ENCODE measurements at places on chromosomes 12 and 14. TPM values are rescaled to one million over a fixed set of nuclear protein-coding genes. Genes with fewer than 3 reads are reported as not detected.

DNA sequence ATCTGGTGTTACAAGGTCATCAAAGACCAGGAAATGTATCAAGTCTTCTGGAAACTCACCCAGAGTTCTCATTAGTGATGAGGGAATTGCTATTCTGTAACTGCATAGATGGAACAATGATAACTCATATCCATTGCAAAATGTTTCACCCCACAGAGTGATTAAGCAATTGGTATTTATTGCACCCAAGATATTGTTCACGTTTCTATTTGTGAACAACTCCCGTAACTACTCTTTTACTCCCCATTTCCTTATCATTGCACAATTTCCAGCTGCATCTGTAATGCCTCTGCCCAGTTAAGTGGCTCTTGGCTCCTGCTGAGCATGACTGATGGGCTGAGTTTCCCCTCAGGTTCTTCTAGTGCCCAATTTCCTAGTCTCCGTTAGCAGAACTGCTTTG, 108.7 kb upstream of the PRICKLE1 start:
- DNase-seq: no peak

GRCh38 chr12:32887058-32887457, 9.5 kb downstream of the PKP2 start:
- DNase-seq: no peak

DNA sequence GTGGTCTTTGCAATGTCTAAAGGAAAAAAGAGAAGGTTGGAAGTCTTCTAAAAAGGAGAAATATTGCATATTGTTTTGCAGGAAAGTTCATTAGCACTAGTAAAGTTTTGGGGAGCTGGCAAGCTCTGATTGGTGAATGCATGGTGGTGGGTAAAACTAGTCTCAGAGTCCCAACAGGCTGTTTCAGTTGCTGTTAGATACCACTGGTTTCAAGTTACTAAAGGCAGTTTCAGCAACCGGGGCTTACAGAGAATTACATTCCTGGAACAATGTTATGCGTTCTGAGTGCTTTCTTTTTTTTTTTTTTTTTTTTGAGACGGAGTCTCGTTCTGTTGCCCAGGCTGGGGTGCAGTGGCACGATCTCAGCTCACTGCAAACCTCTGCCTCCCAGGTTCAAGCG, 208.2 kb downstream of the EPS8 start:
- DNase-seq: no peak

DNA sequence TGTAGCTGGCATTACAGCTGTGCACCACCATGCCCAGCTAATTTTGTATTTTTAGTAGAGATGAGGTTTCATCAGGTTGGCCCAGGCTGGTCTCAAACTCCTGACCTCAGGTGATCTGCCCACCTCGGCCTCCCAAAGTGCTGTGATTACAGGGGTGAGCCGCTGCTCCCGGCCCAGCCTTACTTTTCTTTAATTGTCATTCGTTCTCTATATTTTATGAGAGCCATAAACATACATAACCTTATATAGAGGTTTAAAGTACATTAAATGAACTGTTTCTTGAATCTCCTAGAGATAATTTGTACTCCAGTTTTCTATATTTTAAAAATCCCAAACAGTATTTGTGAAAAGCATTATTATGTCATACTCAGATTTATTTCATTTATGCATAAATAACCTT, 98.6 kb downstream of the SYNE2 start:
- no peak for DNase-seq

DNA sequence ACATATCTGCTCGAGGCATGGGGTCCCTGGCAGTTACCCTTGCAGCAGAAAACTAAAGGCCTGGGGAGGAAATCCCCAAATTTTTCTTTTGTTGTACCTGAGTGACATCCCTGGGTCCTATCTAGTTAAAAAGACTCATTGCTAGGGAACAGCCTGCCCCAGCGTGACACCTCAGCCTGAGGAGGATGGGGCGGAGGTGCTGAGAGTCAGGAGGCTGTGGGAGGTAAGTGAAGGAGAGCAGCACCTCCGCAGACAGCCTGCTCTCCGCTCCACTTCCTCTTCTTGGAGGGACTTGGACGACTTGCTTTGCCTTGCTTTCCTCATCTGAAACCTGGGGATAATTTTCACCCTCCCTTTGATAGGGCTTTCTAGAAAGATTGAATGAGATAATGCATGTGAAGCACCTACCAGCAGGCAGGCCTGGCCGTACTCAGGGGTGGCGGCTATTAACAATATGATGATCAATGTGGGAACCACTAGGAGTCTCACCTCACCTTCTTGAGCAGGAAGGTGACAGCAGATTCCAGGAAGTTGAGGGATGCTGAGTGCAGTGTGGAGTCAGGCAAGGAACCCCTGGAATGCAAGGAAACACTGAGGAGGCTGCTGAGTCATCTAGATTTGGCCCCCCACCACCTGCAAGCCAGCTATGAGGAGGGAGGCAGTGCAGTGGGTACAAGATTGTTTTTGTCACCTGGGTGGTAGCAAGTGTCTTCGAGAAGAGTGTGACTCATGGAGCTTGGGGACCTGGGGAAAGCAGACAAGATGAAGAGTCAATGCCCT, 23.2 kb downstream of the UBE3B start:
- DNase-seq: no peak

Gene LAG3
- total RNA-seq: not detected

GRCh38 chr12:71954083-71954778, 15.6 kb downstream of the TPH2 start:
- no peak for DNase-seq

DNA sequence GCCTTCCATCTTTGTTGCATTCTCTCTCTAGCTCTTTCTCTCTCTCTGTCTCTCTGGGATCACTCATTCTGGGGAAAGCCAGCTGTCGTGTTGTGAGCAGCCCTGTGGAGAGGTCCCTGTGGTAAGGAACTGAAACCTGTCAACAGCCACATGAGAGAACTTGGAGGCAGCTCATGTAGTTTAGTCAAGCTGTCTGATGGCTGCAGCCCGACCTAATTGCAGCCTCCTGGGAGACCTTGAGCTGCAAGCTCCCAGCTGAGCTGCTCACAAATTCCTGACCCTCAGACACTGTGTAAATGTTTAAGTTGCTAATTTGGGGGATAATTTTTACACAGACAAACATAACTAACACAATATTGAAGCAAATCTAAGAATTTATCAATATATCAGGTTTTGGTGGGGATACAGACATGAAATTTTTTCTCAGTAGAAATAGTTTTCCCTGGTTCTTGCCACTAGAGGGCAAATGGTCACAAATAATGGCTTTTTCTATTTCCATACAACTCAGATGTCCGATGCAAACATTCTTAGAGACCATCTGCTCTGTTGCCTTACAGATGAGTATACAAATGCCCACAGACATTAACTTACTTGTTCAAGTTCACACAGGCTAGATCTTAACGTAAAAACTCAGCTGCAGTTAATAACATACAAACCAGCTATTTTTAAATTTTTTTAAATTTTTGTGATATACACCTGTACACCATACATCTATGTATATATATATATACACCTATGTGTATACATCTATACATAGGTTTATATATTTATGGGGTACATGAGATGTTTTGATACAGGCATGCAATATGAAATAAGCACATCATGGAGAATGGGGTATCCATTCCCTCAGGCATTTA, 15.5 kb upstream of the KRR1 start:
- DNase-seq: peak; percentile 81

Gene ALX1
- total RNA-seq: not detected

Gene KCNA5
- not detected for total RNA-seq

- no peak for DNase-seq
These were observed 741.8 kb downstream of the TMEM121 start for GRCh38 chr14:106268013-106268727.

DNA sequence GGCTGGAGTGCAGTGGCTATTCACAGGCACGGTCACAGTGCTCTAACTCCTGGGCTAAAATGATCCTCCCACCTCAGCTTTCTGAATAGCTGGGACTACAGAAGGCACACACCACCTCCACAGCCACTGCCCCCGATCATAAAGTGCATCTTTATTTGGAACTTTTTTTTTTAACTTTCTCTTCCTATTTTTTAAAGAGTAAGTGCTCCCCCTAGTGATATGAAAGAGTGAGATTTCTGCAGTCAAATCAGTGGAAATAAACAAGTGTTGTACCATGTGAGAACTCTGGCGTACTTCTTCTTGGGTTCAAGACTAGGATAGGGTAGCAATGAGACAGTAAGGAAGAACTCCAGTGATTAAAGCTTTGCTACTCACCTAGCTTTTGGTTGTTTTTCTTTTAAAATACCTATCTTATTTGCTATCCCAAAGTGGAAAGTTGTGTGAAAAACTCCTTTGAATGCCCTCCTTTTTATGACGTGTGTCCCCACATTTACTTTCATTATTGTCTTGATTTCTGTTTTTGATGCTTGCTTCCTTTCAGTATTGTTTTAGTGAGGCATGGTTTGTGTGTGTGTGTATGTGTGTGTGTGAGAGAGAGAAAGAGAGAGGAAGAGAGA, 6.6 kb downstream of the PPP4R4 start:
- no peak for DNase-seq

DNA sequence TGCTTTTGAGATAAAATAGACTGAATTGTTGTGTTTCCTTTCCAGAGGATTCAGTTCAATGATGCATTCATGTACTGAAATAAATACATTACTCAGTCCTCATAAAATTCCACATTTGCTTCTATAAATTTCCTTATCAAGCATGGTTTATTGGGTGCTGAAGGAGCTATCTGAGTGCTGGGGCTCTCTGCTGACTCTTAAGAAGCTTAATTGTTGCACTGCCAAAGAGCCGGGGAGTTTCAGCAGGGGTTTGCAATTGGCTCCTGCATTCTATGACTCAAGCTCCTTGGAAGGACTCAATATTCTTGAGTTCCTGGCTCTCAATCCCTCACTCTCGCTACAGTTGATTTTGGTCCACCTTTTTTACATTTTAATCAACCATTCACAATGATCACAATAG, 69.8 kb upstream of the PYGL start:
- DNase-seq: peak; percentile 82

- DNase-seq: peak; percentile 58
These were observed 397.2 kb downstream of the NRXN3 start for GRCh38 chr14:78567343-78567742.

Gene FAM181A
- not detected for total RNA-seq

Gene CACNA2D4
- 0.72 TPM for total RNA-seq

DNA sequence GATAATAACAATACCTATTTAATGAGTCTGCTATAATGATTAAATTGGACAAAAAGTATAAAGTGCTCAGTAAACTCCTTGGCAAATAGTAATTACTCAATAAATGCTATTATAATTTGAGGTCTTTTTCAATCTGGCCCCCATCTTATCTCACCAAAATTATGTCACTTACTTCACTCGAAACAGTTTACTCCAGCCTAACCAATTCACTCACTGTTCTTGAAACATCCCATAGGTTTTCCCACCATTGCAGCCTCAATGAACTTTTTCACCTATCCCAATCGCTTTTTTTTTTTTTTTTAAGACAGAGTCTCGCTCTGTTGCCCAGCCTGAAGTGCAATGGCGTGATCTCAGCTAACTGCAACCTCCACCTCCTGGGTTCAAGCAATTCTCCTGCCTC, 17.5 kb upstream of the PRKAG1 start:
- peak; percentile 1 for DNase-seq

GRCh38 chr14:64303471-64303917, 9.3 kb upstream of the ESR2 start:
- peak; percentile 84 for DNase-seq

DNA sequence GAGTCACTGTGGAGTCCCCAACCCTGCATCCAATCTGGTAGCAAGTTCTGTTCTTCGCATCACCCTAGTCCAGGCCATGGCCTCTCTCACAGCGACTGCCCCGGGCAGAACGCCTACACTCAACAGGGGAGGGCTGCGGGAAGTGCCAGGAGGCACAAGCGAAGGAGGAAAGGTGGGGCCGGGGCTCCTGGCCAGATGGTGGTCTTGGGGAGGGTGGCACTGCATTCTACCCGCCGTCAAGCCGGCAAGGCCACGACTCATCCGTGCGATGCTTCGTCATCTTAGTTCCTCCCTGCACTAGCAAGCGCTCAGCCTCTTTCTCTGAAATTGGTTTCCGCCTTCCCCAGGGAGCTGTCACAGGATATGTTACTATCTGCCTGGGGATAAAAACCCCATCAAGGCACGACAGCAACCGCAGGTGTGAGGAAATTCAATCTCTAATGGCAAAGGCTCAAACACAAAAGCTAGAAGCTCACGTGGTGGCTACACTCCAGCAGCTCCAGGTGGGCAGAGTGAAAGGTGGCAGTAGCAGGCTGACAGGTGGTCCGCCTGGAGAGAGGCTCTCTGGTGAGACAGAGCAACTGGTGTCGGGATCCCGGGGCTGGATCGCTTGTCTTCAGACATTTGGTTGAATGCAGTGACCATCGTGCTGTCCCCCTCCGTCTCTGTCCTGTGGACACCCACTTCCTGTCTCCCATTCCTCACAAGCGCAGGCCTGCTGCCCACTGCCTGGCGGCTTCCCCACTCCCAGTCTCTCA, 34.1 kb downstream of the ACADS start:
- DNase-seq: peak; percentile 48

Gene AQP6
- total RNA-seq: not detected

GRCh38 chr14:100967930-100968329, 64.4 kb upstream of the RTL1 start:
- no peak for DNase-seq

- DNase-seq: no peak
These were observed 1.5 kb downstream of the BIN2 start for GRCh38 chr12:51322452-51322851.

DNA sequence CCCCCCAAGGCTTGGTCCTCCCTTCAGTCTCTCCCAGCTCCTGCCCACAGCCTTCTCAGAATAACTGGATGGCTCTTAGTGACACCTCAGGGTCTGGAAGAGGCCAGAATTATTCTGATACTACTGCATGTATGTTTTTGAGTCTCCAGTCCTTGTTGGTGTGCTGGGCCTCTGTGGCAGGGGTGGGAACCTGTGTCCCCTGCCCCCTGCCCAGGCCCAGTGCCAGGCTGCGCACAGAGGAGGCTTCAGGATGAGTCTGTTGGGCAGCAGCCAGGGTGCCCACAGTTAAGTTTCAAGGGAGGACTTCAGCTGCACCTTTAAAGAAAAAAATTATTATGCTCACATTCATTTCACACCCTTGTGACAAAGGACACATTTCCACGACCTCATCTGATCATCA, 348.3 kb downstream of the CACNA1C start:
- DNase-seq: no peak

DNA sequence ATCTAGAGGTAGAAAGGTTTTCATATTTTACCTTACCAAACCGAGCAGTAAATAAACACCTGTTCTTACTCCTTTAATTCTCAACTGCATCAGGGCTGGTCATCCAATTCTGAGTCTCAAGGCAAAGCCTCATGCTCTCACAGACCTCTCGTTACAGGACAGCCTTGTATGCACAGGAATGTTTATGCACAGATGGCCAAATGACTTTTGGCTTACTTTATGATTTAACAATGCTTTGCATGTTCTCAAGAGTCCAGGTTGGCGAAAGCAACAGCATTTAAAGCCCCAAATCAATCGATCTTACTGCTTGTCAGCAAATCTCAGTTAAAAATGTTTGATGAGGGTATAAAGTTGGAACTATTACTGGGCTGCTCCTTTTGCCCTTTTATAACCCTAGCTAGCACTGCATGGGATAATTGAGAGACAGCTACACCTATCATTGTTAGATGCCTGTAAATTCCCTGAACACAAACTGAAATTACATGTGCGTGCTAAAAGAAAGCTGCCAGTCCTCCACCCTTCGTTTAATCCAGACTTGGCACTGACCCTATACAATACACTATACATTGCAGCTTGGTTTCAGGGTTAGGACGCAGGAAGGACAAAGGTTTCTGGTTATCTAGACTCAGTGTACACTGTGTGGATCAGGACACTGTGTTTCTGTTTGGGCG, 63.6 kb downstream of the TMCC3 start:
- DNase-seq: no peak

Gene NDRG2
- under 0.01 TPM for total RNA-seq

- DNase-seq: peak; percentile 77
These were observed 3.6 kb upstream of the ARID2 start for GRCh38 chr12:45725631-45726602.
